Sigmoid colon (tissue), 7 donors: ENCODE measurements at places on chromosomes 3 and 15. TPM values are rescaled to one million over a fixed set of nuclear protein-coding genes. Genes with fewer than 3 reads are reported as not detected.

Gene CBLB
- 46.0 TPM for total RNA-seq

Gene PYGO1
- total RNA-seq = 19.7 TPM

Gene CFAP100
- not detected for total RNA-seq

Gene HCLS1
- total RNA-seq = 42.5 TPM

DNA sequence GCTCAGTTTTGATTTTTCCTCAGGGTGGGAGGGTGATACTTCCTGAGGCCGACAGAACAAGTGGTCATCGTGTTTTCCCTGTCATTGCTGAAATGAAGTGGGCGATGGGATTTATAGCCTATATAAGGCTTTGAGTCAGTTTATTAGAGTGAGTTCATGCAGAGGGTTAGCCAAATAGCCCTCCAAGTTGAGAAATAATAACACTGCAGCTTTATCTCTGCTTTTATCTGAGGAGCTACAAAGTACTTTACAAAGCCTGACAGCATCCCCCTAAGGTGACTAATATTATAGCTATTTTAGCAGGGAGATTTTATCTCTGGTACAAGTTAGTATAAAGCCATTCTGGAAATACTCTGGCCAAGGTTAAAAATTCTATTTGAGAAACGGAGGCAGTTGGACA, 389.6 kb downstream of the MFSD1 start:
- no peak overlapping the region for H3K27ac ChIP-seq
- H3K4me3 ChIP-seq = no peak overlapping the region
- no peaks in the 10 kb centered on the region for H3K27me3 ChIP-seq
- no peaks in the 10 kb centered on the region for H3K4me1 ChIP-seq

- H3K27me3 ChIP-seq = no peaks in the 10 kb centered on the region
- H3K4me3 ChIP-seq = no peak overlapping the region
- H3K4me1 ChIP-seq = peaks cover 21% of the 10 kb centered on the region
- no peak overlapping the region for H3K27ac ChIP-seq
- DNase-seq = peak; percentile 33
- H3K36me3 ChIP-seq = no peaks in the 10 kb centered on the region
These were observed 56.6 kb downstream of the XXYLT1 start for GRCh38 chr3:195214381-195214780.

DNA sequence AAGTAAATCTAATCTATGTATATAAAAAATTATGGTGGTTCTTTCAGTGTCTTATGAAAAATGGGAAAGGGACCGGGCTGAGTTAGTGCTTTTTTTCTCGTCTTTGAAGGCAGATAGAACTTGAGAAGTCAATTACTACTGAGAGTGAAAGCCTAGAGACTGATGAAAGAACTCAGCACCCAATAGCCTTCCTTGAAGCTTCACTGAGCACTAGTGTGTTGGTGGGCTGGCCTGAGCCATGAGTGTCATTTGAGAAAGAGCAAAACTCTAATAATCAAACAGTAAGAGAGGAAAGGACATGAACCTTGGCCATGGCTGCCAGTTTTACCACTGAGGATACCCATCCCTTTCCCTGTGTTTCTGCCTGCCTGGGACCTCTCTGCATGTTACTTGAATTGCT, 428.3 kb upstream of the RASGRP1 start:
- DNase-seq = no peak
- H3K36me3 ChIP-seq = no peaks in the 10 kb centered on the region
- peaks cover 27% of the 10 kb centered on the region for H3K4me1 ChIP-seq
- H3K27ac ChIP-seq = no peak overlapping the region

DNA sequence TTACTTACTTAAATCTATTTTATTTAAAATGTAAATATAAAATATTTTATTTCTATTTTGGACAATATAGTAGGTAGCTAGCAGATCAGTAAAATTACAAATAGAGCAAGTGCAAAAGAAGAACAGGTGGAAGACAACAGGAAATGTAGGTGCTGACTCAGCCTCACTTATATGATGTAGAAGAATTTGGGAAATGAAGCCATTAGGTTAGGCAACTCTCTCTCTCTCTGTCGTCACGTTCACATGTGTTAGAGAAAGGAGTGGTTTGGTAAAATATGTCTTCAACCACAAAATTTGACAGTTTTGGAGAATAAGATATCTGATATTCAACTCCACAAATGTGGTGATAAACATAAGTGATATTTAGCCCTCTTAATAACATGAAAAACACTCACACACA, 532.5 kb upstream of the KCNMB2 start:
- no peaks in the 10 kb centered on the region for H3K4me1 ChIP-seq
- no peak overlapping the region for H3K4me3 ChIP-seq
- no peaks in the 10 kb centered on the region for H3K36me3 ChIP-seq
- H3K27me3 ChIP-seq = no peaks in the 10 kb centered on the region

DNA sequence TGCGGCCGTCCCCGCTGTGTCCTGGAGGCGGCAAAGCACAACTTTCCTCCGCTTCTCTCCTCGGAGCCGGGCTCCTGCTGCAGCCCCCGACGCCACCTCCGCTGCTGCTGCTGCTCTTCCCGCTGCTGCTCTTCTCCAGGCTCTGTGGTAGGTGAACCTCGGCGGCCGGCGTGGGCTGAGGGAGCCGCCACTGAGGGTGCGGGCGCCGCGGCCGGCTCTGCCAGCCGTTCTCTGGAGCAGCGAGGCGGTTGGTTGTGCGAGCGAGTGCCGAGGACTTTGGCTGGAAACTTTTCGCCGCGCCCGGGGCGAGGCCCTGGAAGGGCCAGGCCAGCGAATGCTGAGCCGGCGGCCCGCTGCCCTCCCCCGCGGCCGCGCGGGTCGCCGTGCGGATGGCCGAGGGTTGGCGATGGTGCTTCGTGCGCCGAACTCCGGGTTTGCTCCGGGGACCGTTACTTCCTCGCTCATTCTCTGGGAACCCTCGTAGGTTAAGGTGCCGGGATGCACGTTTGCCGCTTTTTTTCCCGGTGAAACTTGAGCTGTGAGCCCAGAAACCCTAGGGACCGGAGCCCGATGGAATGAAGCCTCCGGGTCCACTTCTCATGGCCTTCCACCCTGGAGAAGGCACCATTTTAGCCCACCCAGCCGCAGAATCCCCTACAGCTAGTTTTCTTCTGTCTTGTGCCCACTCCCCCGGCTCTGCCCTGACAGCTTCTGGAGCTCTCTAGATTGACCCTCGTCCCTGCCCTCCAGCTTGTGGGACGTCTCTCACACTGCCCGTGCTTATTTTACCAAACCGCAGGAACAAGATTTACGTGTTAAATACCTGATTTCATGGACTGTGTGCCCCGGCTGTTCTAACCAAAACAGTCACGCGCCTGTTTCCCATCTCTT, 660 bp downstream of the NECTIN3 start:
- H3K4me3 ChIP-seq = peak overlapping the region; percentile 78
- peak overlapping the region; percentile 95 for H3K27ac ChIP-seq
- H3K27me3 ChIP-seq = no peaks in the 10 kb centered on the region
- peaks cover 27% of the 10 kb centered on the region for H3K4me1 ChIP-seq
- peak; percentile 69 for DNase-seq

- H3K4me1 ChIP-seq = peaks cover 10% of the 10 kb centered on the region
- H3K27ac ChIP-seq = no peak overlapping the region
These were observed 11.6 kb upstream of the AEN start for GRCh38 chr15:88609344-88610090.

GRCh38 chr3:30779686-30780287, 114.7 kb downstream of the GADL1 start:
- H3K4me3 ChIP-seq = no peak overlapping the region
- DNase-seq = no peak
- no peaks in the 10 kb centered on the region for H3K27me3 ChIP-seq
- no peaks in the 10 kb centered on the region for H3K4me1 ChIP-seq
- H3K36me3 ChIP-seq = no peaks in the 10 kb centered on the region
- H3K27ac ChIP-seq = no peak overlapping the region

DNA sequence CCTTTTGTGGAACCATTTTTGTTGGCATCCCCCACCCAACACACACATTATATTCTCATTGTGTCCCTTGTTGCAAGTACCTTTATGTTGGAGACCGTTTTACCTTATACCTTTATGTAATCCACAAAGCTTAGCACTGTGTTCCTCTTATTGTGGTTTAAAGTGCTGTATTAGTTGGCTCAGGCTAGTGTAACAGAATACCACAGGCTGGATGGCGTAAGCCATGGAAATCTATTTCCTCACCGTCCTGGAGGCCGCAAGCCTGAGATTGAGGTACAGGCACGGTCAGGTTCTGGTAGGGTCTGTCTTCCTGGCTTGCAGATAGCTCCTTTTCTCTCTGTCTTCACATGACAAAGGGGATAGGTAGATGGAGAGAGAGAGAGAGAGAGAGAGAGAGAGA, 302.8 kb downstream of the ROBO2 start:
- no peak overlapping the region for H3K27ac ChIP-seq
- no peaks in the 10 kb centered on the region for H3K27me3 ChIP-seq
- no peak overlapping the region for H3K4me3 ChIP-seq
- no peaks in the 10 kb centered on the region for H3K36me3 ChIP-seq
- H3K4me1 ChIP-seq = no peaks in the 10 kb centered on the region

GRCh38 chr3:69294014-69294766, 91.7 kb downstream of the FRMD4B start:
- H3K4me3 ChIP-seq = no peak overlapping the region
- no peaks in the 10 kb centered on the region for H3K36me3 ChIP-seq
- DNase-seq = no peak
- H3K27ac ChIP-seq = no peak overlapping the region

DNA sequence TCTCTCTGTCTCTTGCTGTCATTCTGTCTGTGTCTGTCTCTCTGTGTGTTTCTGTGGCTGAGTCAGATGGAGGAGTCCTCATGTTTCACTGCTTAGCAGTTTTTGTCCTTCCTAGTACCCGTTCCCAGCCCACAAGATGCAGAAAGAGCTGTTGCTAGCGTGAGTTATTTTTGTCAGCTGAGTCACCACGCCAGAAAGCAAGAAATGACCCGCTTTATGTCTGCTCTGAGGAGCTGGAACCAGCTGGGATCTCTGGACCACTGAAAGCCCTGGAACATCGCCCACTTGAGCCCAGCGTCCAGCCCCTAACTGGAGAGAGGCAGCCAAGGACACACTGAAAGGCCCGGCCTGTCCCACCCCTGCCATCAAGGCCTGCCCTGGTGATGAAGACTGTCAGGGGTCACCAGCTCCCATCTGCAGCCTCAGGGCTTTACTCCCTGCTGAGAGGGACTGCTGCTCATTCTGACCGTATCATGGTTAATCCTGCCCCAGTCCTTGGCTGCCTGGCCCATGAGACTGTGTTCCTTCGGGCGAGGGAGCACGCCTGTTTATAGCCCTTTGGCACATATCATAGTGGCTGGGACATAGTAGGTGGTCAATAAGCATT, 101.7 kb upstream of the TPM1 start:
- DNase-seq = peak; percentile 92
